Fibroblast of lung (primary cell): ENCODE measurements at places on chromosomes 6 and 20. TPM values are rescaled to one million over a fixed set of nuclear protein-coding genes. Genes with fewer than 3 reads are reported as not detected.

DNA sequence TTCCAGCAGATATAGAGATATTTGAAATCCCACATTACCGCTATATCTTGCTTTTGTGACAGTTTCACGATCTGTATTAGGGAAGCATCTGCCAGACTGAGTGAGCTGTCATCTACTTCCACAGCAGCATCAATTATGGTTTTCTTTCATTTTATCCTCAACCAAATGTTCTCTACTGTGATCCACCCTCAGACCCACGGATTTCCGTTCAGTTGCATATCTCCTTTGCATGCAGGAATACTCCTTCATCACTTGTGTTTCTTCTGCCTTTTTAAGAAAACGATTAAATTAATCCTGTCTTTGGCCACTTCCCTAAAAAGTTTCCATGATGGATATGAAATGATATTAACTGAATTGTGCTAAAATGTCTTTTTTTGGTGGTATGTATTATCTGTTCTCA is 262.1 kb upstream of the ADGRB3 start:
- DNase-seq, result no peak

DNA sequence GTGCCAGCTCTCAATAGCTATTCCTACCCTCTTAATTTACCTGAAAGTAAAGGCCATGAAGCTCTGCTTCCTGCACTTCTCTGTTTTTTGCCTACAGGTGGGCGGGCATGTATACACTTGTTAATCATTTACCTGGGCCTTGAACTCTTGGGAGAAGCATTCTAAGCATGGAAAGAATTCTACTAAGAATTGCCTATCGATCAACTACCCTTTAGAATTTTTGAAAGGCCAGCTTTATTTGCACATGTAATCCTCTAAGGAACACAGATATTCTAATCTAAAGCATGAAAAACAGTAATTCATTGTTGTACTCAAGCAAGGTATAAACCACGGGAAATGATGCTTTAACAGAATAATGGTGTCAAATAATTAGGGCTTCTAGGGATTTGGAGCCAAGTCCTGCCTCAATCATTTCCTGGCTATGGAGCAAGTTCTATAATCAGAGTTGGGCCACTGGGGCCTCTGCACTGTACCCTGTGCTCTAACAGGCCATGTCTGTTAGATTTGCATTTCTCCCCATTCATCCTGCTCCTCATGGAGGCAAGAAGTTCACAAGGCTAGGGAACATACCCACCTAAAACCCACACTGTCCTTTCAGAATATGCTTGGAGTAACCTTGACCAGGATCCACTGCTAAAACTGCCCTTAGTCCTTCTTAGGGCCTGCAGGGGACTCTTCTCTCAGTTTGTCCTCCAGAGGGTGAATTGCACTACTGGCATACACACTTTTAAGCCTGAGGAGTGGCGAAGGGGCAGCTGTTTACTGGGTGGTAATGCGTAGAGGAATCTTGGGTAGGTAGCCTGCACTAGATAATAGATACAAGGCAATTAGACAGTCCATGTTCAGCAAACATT is 276.4 kb upstream of the JAG1 start:
- no peak for DNase-seq

- no peak for DNase-seq
Measured at GRCh38 chr6:43481075-43481474, 3.7 kb downstream of the TJAP1 start.

GRCh38 chr6:56144538-56145324 is 102.6 kb downstream of the COL21A1 start:
- DNase-seq, result peak; percentile 78

GRCh38 chr6:46927066-46927465 is 5.3 kb upstream of the ADGRF5 start:
- no peak for DNase-seq

DNA sequence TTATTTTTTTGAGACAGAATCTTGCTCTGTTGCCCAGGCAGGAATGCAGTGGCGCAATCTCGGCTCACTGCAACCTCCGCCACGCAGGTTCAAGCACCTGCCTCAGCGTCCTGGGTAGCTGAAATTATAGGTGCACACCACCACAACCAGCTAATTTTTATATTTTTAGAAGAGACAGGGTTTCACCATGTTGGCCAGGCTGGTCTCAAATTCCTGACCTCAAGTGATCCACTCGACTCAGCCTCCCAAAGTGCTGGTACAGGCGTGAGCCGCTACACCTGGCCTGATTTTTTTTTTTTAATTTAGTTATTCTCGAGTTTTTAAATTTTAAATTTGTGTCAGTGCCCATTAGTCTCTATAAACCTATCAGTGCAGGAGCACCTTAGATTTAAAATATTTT is 24.4 kb downstream of the ZNF133 start:
- no peak for DNase-seq

Gene CCHCR1
- polyA plus RNA-seq, result 7.4 and 8.9 TPM in 2 replicates

DNA sequence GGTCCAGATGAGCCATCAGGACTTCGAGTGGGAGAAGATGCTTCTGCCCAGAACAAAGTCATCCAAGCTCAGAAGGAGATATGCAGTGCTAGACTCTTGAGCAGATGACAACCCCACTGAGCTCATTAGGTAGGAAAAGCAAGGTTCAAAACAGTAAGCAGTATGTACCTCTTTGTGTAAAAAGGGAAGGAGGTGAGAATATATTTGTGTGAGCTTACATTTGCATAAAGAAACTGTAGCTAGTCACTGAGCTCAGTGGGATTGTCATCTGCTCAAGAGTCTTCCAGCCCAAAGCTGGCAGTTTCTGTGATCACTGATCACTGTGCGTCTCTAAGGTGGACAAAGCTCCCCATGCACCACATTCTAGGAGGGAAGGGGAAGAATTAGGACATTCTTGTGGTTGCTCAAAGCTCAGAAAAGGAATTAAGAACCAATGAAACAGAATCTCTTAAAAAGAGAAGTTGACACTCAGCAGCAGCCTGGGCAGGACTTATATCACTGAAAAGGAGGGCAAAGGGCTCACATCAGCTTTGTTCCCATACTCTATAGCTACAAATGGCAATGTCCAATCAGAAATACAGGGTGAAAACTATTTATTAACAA is 90.0 kb upstream of the MAFB start:
- DNase-seq, result no peak

DNA sequence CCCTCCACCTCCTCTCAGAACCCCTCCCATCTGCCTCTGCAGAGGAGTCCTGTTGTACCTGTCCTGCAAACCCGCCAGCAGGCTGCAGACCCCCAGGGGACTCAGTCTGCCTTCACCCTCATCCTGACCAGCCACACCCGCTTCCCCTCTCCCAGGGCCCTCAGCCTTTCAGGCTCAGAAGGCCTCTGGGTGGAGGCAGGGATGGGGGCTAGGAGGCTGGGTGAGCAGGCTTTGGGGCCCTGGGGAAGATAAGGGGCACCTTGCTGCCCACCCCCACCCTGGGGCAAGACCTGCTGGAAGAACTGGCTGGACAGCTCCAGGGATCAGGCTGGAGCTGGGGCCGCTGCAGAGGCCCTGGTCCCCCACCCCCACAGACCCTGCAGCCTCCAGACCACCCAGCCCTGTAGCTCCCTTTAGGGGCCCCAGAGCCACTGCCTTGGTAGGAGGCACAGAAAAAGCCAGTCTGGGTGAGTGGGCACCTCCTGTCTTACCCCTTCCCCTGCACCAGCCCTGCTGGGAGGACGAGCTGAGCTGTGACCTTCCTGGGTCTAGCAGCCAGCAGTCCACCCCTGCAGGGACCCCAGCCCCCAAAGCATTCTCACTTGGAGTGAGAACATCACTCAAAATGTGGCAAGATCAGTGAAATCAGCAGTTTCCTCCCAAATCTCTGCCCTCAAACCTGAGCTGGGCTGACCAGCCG is 5.2 kb downstream of the TEAD3 start:
- no peak for DNase-seq

DNA sequence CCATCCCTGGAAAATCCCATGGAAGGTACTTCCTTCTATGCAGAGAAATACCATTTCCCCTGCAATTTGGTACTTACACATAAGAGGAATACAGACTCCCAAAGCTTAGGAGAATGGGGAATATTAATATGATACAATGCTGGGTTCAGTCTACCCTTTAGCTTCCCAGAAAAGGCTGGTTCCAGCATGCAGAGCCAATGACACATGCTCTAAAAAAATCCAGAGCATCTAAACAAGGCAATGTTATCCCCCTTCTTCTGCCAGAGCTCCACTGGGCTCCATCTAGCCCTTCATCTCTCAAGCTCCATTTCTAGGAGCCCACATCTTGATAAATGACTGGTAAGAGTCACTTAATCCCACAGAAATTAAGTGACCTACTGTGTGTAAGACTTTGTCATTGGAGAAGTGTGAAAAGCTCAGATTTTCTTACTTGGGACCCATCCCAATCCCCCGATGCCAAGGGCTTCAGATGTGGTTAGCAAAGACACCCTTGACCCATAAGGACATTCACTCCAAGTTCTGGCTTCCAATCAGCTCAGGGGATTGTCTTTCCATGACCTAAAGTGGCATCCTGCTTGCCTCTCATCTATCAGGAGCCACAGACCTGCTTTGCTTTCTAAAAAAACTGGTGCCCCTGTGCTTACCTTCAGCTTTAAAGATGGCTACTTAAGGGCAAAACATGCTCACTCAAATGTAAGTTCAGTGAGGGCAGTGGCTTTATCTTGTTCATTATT is 137.5 kb downstream of the UNC5CL start:
- DNase-seq, result no peak

Gene CENPW
- polyA plus RNA-seq, result 8.3 and 25.4 TPM in 2 replicates

Gene KCNG1
- polyA plus RNA-seq, result 0.73 and 1.8 TPM in 2 replicates

- DNase-seq, result no peak
Measured at GRCh38 chr6:52534966-52535390, 41.9 kb downstream of the TRAM2 start.

DNA sequence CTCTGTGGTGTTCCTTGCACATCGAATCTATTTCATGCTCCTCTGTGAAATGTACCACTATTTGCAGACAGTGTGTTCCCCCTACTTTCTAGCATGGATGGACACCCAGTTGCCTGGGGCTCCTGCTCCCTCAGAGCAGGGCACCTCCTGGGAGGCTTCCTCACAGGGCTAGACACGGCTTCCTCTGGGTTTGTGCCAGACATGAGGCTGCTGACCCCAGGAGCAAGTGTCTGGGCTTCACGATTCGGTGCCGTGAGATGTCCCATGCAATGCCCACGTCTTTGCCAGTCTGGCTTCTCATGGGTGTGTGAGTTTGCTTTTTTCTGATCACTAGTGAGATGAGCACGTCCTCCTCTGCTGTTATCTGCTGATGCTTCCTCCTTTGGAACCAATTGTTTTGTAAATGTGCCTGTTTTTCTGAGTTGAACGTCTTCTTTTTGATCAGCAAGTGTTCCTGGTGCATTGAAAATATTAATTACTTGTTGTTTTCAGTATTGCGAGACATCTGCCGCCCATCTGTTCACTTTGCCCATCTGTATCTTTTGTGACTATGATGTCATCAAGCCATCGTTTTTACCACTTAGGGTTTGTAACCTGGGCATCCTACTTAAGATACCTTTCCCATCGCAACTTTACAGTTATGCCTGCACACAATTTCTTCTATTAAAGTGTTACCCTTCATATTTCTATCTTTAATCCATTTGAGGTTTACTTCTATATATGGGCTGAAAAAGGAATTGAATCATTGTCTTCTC is 92.0 kb downstream of the TTLL2 start:
- DNase-seq, result no peak

Gene TMEM217
- polyA plus RNA-seq, result 3.0 and 3.1 TPM in 2 replicates

GRCh38 chr6:170190046-170190445 is 100.8 kb downstream of the DLL1 start:
- no peak for DNase-seq

- no peak for DNase-seq
Measured at GRCh38 chr20:39829661-39830060, 859.4 kb downstream of the MAFB start.

Gene ZNF334
- 0.99 and 2.2 TPM in 2 replicates for polyA plus RNA-seq

Gene BHLHE23
- polyA plus RNA-seq, result not detected in 2 replicates
